Stimulated activated CD4-positive, alpha-beta T cell treated with anti-CD3 and anti-CD28 coated beads, Interleukin-4, amount 100 ng/mL, for 48 hours (primary cell): ENCODE measurements at places on chromosomes 3 and 15.

DNA sequence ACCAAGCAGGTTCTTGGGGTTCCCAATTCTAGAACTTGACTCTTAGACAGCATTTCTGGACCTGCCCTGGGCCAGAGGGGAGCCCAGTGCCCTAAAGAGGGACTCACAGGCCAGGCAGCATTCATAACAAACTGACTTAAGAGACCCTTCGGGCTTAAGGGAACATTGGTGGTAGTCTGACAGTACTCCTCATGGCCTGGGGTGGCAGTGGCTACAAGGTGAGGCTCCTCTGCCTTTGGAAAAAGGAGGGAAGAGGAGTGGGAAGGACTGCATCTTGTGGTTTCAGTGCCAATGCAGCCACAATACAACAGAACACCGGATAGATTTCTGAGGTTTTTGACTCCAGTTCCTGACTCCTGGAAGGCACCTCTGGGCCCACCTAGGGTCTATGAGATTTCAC is 172.2 kb upstream of the STRIT1 start:
- DNase-seq, result no peak

DNA sequence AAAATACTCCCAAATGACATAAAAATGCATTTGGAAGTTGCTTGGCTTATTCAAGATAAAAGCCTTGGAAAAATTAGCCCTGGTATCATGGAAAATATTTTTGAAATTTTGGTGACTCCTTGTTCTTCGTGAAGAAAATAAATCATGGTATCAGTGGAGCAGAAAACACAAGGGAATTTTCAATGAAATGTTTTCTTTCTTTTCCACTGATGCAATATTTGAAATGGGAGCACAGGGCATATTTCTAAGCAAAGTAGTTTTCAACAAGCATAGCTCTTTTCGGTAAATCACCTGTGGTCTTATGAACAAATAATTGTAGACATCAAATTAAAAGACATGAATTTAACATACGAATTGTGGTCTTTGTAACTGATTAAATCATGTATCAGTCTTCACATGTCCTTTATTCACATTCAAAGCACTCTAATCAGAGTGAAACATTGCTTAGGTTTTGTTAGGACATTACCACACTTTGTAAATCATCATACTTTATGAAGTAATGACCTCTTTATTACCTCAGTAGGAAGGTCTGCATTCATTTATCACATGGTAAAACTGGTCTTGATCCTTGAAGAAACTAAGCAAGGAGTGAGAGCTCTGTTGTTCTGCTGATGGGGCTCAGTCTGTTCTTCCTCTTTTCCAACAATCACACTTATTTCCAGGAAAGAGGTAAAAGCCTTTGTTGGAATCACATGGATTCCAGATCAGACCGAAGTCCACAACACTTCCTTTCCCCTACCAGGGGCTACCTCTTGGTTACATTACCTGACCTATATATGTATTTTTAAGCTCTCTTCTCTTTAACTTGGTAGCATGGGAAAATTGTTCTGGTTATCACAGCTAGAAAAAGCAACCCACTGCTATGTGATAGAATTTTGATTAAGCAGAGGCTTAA is 413.5 kb upstream of the THBS1 start:
- no peak for DNase-seq

GRCh38 chr3:45635475-45636256 is 41.1 kb downstream of the LIMD1 start:
- DNase-seq, result no peak

- no peak for DNase-seq
Observed at GRCh38 chr3:8550611-8551010, 49.0 kb downstream of the LMCD1 start.

GRCh38 chr3:17945799-17946399 is 203.5 kb upstream of the TBC1D5 start:
- no peak for DNase-seq
